ENCODE measurements at places on chromosomes 1 and 21.

DNA sequence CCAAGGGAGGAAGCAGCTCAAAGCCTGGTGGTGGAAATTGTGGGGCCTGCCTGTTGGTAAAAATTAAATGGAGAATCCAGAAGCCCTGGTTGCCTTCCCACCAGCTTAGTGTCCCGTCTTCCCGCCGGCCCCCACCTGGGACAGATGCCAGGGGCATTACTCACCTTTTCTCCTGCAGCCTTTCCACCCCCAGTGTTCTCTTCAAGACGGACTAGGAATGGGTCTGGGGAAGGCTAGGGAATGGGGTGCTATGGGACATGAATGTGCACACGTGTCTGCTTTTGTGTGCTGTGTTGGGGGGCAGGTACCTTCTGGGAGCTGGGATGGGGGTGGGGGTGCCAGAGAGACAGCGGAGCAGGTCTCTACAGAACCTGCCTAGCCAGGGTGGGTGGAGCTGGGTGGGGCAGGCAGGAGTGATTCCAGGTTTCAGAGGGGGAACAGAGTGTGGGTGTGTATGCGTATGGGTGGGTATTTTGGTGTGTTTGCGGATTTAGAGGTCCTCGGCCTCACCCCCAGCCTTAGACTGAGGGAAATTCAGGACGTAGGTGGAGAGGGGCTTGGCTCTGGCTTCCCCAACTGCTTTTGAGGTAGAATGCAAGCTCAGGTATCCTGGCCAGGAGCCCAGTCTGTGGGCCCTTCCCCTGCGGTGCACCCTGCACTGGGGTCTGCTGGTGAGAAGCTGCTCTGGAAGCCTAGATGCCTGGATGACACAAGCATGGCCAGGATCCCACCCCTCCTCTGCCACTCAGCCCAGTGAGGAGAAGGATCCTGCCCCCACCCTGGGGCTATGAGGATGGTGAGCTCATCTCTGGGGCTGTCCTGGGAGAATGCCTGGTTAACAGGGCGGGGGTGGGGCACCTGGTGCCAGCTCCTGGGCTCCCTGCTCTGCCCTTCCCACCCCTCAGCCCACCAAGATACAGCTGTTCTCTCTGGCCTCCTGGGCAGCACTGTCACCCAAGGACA, 7.8 kb downstream of the VANGL2 start:
- H3K4me3 ChIP-seq, result no peak overlapping the region
- H3K27ac ChIP-seq, result no peak overlapping the region
- H3K27me3 ChIP-seq, result no peaks in the 10 kb centered on the region

GRCh38 chr1:151935154-151935553, 25.8 kb upstream of the THEM4 start:
- no peaks in the 10 kb centered on the region for H3K4me1 ChIP-seq
- DNase-seq, result no peak
- no peak overlapping the region for H3K4me3 ChIP-seq

DNA sequence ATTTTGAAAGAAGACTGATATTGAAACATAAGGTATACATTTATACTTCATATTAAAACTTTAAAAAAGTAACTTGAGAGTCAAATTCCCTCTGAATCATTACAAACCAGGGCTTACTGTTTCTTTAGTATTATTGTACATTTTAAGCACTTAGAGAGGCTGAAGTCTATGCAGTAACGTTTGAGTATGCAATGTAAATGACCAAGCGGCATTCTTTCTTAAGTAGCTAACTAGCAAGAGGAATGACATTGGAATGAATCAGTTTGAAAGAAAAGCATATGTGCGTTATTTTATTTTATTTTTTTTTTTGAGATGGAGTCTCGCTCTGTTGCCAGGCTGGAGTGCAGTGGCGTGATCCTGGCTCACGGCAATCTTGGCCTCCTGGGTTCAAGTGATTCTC, 24.3 kb downstream of the WNT2B start:
- H3K27me3 ChIP-seq, result no peaks in the 10 kb centered on the region
- H3K4me3 ChIP-seq, result no peak overlapping the region
- no peaks in the 10 kb centered on the region for H3K4me1 ChIP-seq
- H3K27ac ChIP-seq, result no peak overlapping the region
- no peaks in the 10 kb centered on the region for H3K36me3 ChIP-seq
- no peak for DNase-seq

DNA sequence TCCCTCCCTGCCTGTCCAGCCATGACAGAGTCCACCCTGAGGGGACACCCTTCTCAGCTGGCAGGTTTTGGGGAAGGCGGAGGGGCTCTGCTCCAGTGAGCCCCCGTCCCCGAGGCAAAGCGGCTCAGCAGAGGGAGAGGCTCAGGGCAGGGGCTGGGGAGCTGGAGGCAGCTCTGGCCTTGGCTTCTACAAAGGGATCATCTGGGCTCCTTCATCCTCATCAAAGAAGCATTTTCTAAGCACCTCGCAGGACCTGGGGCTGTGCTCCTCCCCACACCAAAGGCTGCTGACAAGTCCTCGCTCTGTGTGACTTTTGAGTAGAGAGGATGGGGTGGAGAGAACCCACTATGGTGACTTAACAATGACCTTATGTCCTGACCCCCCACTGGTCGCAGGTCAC, 21.0 kb upstream of the CLSTN1 start:
- no peaks in the 10 kb centered on the region for H3K36me3 ChIP-seq
- H3K4me1 ChIP-seq, result peaks cover 2% of the 10 kb centered on the region
- no peaks in the 10 kb centered on the region for H3K27me3 ChIP-seq
- H3K4me3 ChIP-seq, result no peak overlapping the region

DNA sequence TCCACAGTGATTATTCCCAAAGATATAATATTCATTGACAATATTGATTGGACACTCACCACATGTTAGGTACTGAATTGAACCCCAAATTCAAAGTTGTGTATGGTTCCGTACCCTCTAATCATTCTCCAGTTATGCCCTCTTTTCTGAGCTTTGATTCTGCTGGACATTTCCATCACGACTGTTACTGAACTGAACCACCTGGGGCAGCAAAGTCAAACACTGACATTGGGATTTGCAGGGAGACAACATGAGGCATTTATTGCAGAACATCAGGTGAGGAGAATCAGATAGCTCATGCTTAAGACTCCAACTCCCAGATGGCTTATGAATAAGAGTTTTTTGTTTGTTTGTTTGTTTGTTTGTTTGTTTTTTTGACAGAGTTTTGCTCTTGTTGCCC, 420.9 kb downstream of the DISC1 start:
- H3K4me1 ChIP-seq, result no peaks in the 10 kb centered on the region
- H3K4me3 ChIP-seq, result no peak overlapping the region
- no peak for DNase-seq
- H3K27me3 ChIP-seq, result no peaks in the 10 kb centered on the region

- DNase-seq, result peak; percentile 12
- H3K4me1 ChIP-seq, result peaks cover 60% of the 10 kb centered on the region
- H3K36me3 ChIP-seq, result no peaks in the 10 kb centered on the region
- peak overlapping the region; percentile 83 for H3K27ac ChIP-seq
- no peaks in the 10 kb centered on the region for H3K27me3 ChIP-seq
These were observed 623 bp downstream of the CAPN2 start for GRCh38 chr1:223712850-223713474.

- no peaks in the 10 kb centered on the region for H3K36me3 ChIP-seq
- H3K4me3 ChIP-seq, result no peak overlapping the region
- H3K27me3 ChIP-seq, result no peaks in the 10 kb centered on the region
- H3K4me1 ChIP-seq, result peaks cover 61% of the 10 kb centered on the region
These were observed 4.7 kb upstream of the SLAMF1 start for GRCh38 chr1:160651433-160652064.

DNA sequence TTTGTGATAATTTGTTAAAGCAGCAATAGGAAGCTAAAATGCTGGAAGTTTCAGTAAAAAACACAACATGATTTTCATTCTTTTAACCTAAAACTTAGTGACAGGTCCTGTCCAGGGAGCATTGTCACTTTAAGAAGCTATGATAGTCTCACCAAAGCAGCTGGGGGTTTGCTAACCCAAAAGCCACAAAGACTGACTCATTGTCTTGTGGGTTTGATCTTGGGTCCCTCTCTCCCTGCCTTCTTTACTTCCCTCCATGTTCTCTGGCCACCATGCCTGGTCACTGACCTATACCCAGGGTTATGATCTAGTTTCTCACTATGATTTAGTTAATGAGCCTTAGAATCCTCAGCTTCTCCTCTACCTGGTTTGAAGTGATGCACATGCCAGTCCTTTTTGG, 213.5 kb upstream of the PTGFR start:
- no peaks in the 10 kb centered on the region for H3K4me1 ChIP-seq
- H3K27ac ChIP-seq, result no peak overlapping the region
- no peak for DNase-seq
- H3K36me3 ChIP-seq, result no peaks in the 10 kb centered on the region
- no peaks in the 10 kb centered on the region for H3K27me3 ChIP-seq
- no peak overlapping the region for H3K4me3 ChIP-seq

GRCh38 chr1:46697053-46697452, 21.9 kb downstream of the EFCAB14 start:
- no peaks in the 10 kb centered on the region for H3K27me3 ChIP-seq
- H3K36me3 ChIP-seq, result peaks cover 15% of the 10 kb centered on the region
- H3K4me3 ChIP-seq, result no peak overlapping the region
- H3K4me1 ChIP-seq, result no peaks in the 10 kb centered on the region

GRCh38 chr1:18652791-18653190, 22.1 kb downstream of the PAX7 start:
- no peaks in the 10 kb centered on the region for H3K4me1 ChIP-seq
- H3K27me3 ChIP-seq, result no peaks in the 10 kb centered on the region
- no peak for DNase-seq
- H3K27ac ChIP-seq, result no peak overlapping the region
- H3K36me3 ChIP-seq, result no peaks in the 10 kb centered on the region
- peak overlapping the region; percentile 4 for H3K4me3 ChIP-seq

DNA sequence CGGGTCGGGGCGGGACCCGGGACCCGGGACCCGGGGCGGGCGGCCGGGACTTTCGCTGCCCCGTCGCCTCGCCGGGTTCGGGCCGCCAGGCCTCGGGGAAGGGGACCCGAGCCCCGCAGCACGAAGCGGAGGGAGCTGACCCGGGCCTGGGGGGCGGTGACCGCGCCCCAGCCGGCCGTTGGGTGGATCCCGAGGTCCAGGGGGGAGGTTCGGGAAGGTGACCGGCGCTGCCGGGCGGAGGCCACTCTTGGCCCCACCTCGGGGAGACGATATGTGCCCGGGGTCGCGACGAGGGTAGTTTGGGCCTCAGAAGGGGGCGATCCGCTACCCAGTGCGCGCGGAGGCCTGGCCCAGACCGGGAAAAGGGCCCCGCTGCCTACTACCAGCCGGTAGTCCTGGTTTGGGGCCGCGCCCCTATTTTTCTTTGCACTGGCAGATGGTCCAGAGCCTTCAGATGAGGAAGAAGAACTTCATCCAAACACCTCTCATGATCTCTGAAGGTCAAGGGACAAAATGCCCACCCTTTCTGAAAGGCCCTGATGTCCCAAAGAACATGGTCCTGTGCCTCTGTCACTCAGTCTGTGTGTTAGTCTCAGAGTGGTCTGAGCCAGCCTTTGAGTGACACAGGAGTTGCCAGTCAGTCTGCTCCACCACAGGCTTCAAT, 766 bp downstream of the AGO4 start:
- H3K4me1 ChIP-seq, result peaks cover 33% of the 10 kb centered on the region
- no peak for DNase-seq
- no peaks in the 10 kb centered on the region for H3K27me3 ChIP-seq

GRCh38 chr1:27275696-27276095, 41.3 kb downstream of the WDTC1 start:
- no peak for DNase-seq
- H3K4me3 ChIP-seq, result no peak overlapping the region
- H3K36me3 ChIP-seq, result no peaks in the 10 kb centered on the region
- H3K27me3 ChIP-seq, result no peaks in the 10 kb centered on the region

DNA sequence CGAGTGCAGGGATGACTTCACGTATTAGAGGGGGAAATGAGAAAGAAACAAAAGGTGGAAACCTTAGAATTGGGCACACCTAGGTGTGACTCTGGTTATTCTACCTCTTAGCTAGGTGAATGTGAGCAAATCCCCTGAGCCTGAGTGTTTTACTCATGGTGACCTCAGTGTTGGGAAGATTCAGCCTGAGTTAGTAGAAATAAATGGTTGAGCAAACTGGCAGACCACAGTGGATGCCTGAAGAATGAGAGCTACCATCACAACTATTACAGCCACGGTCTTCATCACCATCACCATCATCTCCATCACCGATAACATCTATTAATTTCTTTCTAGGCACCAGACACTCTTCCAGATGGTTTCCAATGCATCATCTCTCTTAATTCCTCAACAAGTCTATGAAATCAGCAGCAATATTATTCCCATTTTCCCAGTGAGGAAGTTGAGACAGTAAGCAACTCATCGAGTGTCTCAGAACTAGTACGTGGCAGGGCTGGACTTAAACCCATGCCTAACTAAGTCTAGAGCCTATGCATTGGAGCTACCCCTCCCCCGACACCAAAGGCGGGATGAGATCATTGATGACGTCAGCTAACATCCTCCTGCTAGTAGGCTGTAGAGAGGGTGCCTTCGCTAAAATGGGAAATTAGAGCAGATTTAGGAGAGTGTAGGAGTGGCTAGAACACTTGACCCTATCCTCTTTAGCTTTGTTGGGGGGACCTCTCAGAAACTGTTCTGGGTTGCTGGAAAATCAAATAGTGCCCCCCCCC, 7.9 kb upstream of the KAZN start:
- H3K4me3 ChIP-seq, result no peak overlapping the region
- H3K27me3 ChIP-seq, result no peaks in the 10 kb centered on the region
- H3K27ac ChIP-seq, result no peak overlapping the region
- DNase-seq, result no peak

DNA sequence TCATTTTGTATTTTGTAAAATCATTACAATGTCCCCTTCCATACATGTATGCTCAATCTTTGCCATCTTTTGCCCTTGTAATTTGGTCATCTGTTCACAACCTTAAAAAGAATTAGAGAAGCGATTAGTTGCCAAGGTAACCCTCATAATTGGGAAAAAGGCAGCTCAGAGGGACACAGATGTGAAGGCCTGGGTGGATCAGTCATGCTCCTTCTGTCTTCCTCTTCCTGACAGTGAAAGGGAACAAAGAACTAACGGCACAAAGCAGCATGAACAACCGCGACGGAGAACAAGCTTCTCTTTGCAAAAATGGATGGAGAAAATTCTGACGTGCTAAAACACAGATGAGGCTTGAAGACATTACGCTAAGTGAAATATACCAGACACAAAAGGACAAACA, 78.7 kb upstream of the COG2 start:
- DNase-seq, result no peak
- H3K36me3 ChIP-seq, result no peaks in the 10 kb centered on the region
- no peaks in the 10 kb centered on the region for H3K4me1 ChIP-seq
- H3K4me3 ChIP-seq, result no peak overlapping the region
- no peak overlapping the region for H3K27ac ChIP-seq

DNA sequence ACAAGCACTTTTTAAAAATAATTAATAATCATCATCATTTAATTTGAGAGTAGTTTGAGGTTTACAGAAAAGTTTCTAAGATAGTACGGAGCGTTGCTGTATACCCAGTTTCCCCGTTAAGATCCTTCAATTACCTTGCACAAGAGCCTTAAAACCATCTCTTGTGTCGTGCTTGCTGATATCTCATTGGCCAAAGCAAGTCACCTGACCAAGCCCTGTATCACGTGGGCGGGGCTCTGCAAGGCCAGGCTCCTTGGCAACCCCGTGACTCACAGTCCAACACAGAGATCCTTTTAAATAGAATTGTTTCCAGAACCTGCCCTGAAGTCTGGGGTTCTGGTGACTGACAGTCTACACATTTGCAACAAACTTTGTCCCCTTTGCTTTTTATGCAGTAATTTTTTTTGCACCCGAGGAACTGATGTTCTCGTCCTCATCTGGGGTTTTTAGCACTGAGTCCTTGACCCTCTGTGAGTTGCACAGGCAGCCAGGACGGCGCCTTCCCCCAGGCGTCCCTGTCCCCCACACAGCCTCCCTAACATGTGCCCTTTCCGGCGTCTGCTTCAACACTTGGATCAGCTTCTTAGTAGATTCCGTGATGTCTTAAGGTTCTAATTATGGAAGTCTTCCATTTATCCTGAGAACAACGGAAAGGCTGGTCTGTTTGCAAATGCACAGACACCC, 183.3 kb upstream of the TMEM51 start:
- H3K4me1 ChIP-seq, result peaks cover 10% of the 10 kb centered on the region
- DNase-seq, result no peak
- H3K36me3 ChIP-seq, result no peaks in the 10 kb centered on the region
- no peak overlapping the region for H3K27ac ChIP-seq
- no peak overlapping the region for H3K4me3 ChIP-seq
